ENCODE measurements at places on chromosomes 2 and 18. TPM values are rescaled to one million over a fixed set of nuclear protein-coding genes. Genes with fewer than 3 reads are reported as not detected.

DNA sequence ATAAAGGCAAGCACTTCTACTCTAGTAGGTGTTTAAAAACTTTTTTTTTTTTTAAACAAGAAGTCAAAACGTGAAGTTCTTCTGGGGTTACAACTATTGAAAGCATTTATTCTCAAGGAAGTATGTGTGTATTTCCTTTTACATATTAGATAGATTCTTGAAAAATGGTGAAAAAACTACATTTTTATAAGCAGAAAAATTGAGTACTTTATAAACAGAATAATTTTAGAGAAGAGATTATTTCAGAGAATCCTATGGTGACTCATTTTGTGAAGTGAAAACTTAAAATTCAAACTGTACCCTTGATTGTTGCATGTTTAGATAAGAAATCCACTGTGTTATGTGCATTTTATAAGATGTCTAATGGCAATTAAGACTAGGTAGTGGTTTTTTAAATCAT lies 2.9 kb downstream of the EML4 start:
- no peak for DNase-seq

DNA sequence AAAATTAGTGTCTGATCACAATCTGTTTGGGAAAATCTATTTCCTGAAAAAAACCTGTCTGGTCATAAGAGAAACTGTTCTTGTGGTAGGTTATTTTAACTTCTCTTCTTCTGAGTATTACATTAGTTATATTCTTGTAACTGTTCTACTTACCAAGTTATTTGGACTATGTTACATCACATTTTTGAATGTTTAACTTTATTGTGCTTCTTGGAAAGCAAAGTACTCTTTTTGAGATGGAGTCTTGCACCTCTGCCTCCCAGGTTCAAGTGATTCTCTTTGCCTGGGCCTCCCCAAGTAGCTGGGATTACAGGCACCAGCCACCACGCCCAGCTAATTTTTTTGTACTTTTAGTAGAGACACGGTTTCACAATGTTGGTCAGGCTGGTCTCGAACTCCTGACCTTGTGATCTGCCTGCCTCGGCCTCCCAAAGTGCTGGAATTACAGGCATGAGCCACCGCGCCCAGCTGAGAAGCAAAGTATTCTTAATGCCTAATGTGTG lies 39.4 kb downstream of the AFTPH start:
- no peak for DNase-seq

AQP12A gene
- not detected for polyA plus RNA-seq

- DNase-seq = no peak
These were observed 17.2 kb upstream of the STPG4 start for GRCh38 chr2:47172156-47172921.
